D341Med (cell line): ENCODE measurements at places on chromosomes 7 and 10.

- no peak for DNase-seq
Measured at GRCh38 chr7:141889321-141889720, 26.9 kb upstream of the OR9A4 start.

GRCh38 chr10:54133203-54133602 lies 667.8 kb downstream of the PCDH15 start:
- peak; percentile 36 for DNase-seq

GRCh38 chr10:117266400-117266799 lies 25.5 kb downstream of the SLC18A2 start:
- no peak for DNase-seq

- no peak for DNase-seq
Measured at GRCh38 chr10:9285690-9286089, 1231.2 kb downstream of the GATA3 start.

DNA sequence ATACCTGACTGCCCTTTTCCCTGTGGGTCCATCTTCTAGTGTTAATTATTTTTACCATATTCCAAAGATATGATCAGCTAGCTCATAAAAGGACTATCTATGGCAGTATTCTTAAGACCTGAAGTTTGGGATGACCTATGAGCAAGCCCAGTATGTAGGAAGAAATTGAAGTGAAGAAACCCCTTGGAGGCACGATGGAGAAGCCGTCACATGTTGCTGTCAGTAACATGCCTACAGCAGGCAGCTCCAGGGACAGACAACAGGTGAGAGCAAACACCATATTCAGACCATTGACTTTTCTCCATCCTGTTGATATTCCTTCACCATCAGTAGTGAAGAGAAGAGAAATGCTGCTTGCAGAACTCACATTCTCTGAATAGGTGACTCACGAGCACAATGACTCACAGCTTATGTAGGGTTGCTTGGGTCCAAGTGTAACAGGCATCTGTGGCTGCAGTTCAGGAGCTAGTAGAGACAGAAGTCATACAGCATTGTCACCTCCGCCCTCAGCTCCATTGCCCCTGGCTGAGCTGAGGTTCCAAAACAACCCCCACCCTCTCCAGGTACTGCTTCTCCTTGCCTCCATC lies 8.4 kb upstream of the LYZL2 start:
- no peak for DNase-seq

DNA sequence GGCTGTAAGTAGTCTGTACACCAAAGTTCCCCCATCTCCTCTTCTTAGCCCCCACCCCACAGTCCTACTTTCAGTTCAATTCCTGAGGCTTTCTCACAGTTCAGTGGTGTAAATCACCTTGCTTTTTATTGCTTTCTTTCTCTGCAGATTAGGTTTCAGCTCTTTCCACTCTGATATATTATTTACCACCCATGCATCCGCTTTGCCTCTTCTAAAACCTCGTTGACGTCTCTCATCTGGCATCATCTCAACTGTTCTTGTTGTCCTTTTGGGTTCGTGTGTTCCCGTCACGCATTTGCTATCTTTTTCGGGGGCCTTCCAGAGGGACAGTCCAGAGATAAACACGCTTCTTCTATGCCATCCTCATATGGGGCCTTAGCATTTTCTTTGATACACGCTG lies 597.9 kb upstream of the DPP6 start:
- no peak for DNase-seq

DNA sequence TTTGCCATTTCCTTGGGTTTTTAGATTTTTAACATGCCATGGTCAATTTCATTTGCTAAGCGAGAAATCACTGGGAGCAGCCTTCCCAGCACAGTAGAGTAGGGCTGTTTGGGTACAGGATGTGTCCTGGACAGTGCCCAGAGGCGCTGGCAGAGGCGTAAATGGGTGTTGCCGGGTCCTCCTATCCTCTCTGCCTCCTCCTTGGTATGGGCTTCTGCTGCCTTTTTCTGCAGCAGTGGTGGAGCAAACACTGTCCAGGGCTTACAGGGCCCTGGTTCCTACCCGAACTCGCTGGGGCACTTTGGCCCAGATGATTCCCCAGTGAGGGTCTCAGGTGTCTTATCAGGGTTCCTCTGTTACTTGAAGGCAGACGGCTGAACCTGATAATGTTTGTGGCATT lies 298.3 kb downstream of the RPS24 start:
- DNase-seq = no peak

DNA sequence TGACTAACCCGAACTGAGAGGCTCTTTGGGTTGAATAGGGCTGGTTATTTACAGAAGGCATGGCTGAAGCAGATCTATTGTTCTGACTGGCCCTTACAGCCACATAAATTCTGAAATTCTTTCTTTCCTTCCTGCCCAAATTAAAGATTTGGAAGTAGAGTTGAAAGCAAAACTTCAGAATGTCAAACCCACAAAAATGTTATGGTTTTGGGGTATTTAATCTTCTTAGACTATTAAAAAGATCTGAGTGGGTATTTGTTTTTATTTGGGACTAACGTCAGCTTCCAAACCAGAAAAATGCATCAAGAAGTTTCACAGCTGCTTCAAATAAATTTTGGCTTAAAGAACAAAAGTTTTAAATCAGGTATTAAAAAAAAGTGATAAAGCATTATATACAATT lies 124.5 kb downstream of the AHR start:
- no peak for DNase-seq

DNA sequence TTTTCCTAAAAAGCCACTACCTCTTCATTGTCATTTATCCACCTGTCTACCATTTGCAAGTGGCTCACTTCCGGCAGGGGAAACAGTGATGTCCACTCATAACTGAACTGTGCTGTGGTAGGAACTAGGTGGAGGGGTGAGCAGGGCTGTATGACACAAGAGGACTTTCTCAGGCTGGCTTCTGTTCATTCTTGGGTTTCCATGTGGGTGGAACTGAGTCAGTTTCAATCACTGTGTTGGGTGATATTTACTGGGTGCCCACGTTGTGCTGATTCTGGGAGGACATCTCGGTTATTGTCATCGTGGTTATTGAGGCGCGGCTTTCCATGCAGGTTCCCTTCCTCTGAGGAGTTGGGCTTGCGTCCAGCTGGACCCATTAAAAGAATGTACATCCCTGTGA lies 38.8 kb downstream of the RAMP3 start:
- DNase-seq = no peak

DNA sequence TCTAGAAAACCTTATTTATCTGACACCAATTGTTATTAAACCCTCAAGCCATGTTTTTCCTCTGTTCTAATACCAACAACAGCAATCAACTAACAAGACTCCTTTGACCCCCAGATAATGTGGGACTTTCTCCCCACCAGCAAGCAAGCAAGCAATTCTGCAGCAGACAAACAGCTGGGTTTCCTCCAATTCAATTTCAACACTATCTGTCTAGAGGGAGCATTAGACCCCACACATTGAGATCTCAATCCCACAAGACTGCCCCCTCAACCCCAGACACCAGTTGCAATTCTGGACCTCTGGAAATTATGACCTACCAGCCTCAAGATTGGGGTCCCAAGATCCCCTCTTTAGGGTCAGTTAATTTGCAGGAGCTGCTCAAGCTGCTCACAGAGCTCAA lies 89.4 kb upstream of the TMEM26 start:
- DNase-seq = no peak

DNA sequence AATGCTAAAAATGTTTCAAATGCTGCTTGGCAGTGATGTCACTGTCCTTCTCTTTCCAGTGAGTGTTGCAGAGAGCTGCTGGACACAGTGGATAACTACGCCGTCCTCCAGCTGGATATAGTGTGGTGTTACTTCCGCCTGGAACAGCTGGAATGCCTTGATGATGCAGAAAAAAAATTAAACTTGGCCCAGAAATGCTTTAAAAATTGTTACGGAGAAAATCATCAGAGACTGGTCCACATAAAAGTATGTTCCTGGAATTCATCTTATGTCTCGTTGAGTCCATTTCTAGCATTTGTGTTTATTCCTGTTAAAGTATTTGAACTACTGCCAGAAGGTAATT lies 25.2 kb downstream of the NUB1 start:
- DNase-seq = no peak

- no peak for DNase-seq
Measured at GRCh38 chr10:129730272-129730992, 233.6 kb downstream of the EBF3 start.

GRCh38 chr7:101898106-101898505 lies 80.7 kb downstream of the CUX1 start:
- no peak for DNase-seq

DNA sequence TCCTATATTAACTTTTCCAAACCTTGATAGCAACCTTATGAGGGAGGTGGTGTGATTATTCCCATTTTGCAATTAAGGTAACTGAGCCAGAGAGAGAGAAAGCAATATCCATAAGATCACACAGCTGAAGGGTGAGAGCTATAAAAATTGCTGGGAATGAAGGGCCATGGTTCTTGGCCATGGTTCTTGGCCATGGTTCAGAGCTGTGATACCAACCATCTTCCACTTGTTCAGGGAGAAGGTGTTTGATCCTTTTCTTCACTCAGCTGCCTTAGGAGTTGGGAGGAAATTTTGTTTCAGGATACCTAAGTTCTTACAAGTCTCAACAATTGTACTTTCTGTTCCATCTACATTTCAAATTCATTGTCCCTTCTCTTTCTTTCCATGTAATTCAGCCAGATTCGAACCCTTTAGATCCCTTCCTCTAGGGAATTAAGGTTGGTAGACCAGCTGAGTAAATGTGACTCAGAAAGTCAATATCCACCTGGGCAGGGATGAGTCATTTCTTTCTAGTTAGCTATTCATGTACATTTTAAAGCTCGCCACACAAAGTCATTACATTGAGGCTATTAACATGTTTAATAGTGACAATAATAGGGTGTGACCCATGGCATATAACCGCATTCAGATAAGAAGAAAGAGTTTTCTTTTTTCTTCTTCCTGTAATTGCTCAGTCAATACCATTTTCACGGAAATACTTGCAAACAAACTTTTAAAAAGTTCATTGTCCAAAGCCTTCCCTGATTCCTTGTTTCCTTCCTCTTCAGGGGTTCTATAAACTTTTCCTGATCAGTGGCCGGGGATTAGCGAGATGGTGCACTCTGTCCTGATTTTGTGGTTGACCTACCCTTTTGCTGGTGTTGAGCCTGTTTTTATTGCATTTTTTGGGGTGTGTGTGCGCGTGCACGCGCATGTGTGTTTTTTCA lies 143.4 kb downstream of the TCF7L2 start:
- DNase-seq = no peak

DNA sequence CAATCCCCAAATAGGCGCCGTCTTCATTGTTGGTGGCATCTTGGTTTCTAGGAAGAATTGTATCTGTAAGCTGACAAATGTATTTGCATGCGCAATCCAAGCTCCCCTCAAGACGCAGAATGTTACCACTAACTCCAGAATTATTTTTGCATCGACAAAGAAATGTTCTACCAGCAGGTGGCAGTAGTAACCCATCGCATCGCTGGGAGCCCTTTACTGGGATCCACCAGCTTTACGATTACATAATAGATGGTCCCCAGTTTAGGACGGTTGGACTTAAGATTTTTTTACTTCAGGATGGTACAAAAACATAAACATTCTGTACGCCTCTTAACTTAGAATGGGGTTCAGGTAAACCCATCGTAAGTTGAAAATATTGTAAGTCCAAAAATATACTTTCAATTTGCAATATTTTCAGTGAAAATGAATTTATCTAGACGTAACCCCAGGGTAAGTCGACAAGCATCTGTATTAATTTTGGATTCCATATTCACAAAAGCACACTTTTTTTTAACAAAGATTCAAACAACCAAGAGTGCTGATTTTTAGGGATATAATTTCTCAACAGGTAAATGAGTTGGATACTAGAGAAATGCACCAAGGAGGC lies 114.0 kb upstream of the COBL start:
- DNase-seq = peak; percentile 81

GRCh38 chr7:40530292-40530691 lies 395.5 kb downstream of the SUGCT start:
- DNase-seq = no peak

GRCh38 chr7:64685741-64686140 lies 19.8 kb downstream of the ZNF107 start:
- DNase-seq = no peak

GRCh38 chr7:25949736-25950487 lies 202.1 kb upstream of the NFE2L3 start:
- no peak for DNase-seq

GRCh38 chr7:12067156-12067831 lies 143.8 kb upstream of the TMEM106B start:
- peak; percentile 57 for DNase-seq

- no peak for DNase-seq
Measured at GRCh38 chr7:69994218-69994617, 395.9 kb downstream of the AUTS2 start.

DNA sequence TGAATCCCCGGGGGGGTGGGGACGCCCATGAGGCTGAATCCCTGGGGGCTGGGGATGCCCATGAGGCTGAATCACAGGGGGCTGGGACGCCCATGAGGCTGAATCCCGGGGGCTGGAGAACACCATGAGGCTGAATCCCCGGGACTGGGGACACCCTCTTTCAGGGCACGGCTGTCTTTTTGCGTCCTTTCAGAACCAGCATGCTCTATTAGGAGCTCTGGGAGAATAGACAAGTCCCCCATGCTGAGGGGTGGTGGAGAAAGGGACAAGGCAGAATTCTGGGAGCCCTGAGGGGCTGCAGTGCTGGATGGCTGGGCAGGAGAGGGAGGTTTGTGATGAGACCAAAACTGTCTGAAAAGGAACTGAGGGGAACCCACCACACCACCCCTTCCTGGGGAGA lies 257.3 kb upstream of the TCERG1L start:
- DNase-seq = no peak

DNA sequence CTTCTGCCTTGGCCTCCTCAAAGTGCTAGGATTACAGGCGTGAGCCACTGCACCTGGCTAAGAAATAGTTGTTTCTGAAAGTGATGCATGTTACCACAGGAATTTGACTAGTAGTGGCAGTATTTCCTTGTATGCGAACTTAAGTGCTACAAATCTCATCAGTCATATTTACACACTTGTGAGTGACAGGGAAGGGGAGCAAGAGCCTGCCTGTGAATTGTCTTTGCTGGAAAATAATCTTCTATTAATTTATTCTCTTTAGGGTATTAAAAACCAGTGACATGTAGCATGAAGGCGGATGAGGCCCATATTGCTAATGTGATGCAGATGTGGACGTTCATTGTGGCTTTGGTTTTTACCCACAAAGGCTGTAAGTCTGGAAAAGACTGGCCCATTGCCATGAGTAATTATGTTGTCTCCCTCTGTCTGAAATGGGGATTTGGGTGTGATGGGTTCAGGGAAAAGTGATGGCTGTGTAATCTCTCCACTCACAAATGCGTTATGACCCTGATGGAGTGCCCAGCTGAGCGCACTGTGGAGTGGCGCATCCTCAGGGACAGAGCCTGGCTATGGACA lies 97.6 kb downstream of the CCNY start:
- DNase-seq = peak; percentile 73

DNA sequence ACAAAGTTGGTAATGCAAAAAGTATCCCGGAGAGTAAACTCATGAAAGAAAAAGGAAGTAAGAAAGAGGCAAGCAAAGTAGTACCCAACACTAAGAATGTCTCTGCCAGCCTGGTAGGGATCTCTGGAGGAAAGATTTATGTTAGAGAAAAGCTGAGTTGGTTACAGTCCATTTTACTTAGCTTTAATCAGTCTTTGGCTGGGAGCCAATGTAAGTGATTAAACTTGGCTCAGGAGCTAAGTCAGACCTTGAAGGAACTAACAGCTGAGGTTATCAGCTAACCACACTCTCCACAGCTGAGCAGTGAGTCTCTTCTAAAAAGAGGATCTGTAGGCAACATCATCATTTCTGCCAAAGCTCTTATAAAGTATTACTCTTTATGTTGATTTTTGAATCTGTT lies 148.0 kb downstream of the ANKRD7 start:
- peak; percentile 50 for DNase-seq

GRCh38 chr10:62652114-62652513 lies 152.4 kb upstream of the ADO start:
- no peak for DNase-seq
